ENCODE measurements at places on chromosomes 12 and 14.

GRCh38 chr12:8742501-8742900 is 44.7 kb downstream of the RIMKLB start:
- DNase-seq = no peak

- DNase-seq = no peak
Observed at GRCh38 chr14:91352728-91353692, 64.6 kb downstream of the CCDC88C start.

- no peak for DNase-seq
Observed at GRCh38 chr14:29645117-29645516, 282.5 kb downstream of the PRKD1 start.

GRCh38 chr14:99645545-99646505 is 896 bp downstream of the HHIPL1 start:
- DNase-seq = no peak

DNA sequence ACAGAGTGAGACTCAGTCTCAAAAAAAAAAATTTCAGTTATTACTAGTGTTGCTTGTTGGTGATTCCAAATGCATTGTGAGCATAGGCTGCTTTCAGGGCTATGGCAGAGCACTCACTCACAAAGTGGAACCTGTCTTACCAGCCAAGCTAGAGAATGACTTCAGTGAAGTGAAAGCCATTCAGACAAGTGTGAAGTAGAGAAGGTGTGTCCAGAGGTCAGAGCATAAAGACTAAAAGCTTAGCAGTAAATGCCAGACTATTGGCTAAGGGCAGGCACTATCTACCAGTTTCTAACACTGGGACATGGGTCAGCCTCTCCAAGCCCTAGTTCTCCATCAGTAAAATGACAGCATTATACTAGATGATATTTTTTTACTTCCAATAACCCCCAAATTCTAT is 12.7 kb downstream of the PPP1R36 start:
- DNase-seq = no peak

DNA sequence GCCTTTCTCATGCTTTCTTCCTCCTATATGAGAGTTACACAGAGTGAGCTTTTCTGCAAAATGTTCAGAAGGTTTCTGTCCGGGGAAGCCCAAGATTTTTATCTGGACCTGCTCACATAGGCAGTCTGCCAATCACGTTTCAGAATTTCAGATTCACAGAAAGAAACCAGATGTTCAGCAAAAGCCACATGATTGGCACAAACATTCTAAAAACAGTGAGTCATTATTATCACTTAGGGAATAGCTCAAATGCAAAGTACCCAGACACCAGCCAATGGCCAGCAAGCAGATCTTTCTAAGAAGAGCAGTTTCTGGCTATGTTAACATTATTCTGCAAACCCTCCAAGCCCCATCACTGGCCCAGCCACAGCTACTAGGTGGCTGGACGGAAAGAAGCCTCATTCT is 1558.5 kb upstream of the TMEM132C start:
- DNase-seq = no peak

- DNase-seq = no peak
Observed at GRCh38 chr12:128687851-128688250, 135.9 kb downstream of the SLC15A4 start.

GRCh38 chr12:107657133-107657532 is 28.5 kb upstream of the PWP1 start:
- no peak for DNase-seq

- no peak for DNase-seq
Observed at GRCh38 chr12:55132816-55133215, 6.6 kb downstream of the OR9K2 start.

DNA sequence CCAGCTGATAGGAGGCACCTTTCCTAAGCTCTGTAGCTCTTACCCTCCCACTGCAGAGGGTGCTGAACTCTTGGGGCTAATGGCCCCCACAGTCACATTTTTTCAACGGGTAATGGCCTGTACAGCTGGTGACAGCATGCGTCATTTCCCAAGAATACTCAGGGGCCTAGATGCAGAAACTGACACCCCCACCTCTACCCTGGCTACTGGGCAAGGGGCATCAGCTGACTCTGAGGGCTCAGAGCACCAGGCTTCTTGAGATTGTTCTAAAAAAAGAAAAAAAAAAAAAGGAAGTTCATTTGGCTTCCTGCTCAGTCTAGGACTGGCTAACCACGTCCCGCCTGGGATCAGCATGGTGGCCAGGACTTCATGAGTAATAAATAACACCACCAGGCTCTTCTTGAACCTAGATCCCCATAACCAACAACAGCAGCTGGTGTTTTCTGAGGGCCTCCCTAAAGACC is 35.2 kb downstream of the ZFP36L1 start:
- DNase-seq = no peak

GRCh38 chr12:4421590-4422031 is 24.0 kb downstream of the FGF6 start:
- peak; percentile 43 for DNase-seq

DNA sequence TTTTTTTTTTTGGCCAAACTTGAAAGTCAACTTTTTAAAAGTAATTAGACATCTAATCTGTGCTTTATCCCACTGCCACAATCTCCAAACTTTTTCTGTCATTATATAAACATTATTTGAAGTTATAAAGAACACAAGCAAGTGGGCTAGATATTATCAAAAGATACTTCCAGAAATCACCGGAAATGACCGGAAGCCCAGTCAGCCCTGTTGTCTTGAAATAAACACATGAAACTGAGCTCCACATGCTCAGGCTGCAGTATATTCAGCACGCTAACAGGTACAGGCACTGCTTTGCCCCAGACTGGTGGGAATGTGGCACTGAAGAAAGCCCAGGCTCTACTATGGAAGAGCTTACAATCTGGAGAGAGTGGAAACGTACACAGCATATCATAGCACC is 158.9 kb upstream of the PLEKHG7 start:
- DNase-seq = no peak

DNA sequence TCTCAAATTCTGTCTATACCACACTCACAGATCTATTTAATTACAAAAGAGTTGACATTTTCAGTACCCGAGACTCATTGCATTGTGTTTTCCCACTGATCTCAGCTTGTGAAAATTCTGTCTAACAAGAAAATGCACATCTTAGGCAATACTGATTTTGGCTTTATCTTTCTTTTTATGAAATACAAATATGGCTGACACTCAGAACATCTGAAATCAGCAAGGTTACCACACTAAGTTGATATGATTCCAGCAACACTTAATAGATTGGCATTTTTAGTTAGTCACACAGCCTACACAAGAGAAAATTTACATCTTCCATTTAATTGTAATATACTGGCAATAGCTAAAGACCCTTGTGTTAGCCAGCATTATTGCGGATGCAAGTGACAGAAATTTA is 40.3 kb downstream of the PEX5 start:
- DNase-seq = no peak

DNA sequence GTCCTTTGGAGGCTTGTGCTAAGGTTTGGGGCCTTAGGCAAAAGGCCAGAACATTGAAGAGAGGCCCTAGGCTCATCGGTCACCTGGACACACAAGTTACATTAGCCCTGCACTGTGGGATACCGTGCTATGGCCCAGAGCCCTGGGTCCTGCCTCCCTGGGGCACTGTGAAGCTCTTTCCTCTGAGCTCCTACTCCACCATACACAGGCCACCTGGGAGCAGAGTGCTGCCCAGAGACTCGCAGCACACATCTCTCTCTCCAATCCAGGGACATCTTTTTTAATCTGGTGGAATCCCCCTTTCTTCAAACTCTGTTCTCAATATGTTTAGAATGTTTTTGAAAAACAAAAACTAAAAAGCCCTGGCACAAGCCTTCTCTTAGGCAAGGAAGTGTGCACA is 314.2 kb upstream of the RGS6 start:
- DNase-seq = no peak

- no peak for DNase-seq
Observed at GRCh38 chr12:94593822-94594442, 56.4 kb downstream of the TMCC3 start.

- DNase-seq = no peak
Observed at GRCh38 chr14:76457841-76458240, 81.9 kb downstream of the ESRRB start.

- peak; percentile 43 for DNase-seq
Observed at GRCh38 chr12:49055978-49056754, 4.4 kb downstream of the KMT2D start.

DNA sequence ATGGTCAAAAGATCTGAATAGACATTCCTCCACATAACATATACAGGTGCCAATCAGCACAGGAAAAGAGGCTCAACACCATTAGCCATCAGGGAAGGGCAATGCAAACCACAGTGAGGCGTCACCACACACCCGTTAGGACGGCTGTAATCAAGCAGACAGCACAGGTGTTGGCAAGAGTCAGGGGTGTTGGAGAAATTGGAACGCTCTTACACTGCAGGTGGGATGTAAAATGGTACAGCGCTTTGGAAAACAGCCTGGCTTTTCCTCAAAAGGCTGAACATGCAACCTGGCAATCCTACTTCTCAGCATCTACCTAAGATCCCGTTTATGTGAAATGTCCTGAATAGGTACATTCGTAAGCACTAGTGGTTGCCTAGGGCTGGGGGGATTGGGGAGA is 21.5 kb upstream of the MMP17 start:
- no peak for DNase-seq

DNA sequence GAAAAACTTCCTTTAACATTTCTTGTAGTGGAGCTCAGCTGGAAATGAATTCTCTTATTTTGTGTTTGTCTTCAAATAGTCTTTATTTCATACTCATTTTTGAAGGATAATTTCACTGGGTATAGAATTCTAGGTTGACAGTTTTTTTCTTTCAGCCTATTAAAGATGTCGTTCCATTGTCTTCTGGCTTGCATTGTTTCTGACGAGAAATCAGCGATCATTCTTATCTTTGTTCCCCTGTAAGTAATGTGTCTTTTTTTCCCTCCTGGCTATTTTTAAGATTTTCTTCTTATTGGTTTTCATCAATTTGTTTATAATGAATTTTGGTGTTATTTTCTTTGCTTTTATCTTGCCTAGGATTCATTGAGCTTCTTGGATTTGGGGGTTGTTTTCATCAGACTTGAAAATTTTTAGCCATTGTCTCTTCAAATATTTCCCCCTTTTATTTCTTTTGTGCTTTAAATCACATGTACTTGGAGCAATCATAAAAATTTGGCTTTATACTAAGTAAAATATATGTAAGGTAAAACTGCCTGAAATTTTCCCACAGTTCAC is 89.4 kb downstream of the UNC79 start:
- DNase-seq = no peak

- no peak for DNase-seq
Observed at GRCh38 chr12:83528571-83528970, 841.9 kb downstream of the TMTC2 start.

DNA sequence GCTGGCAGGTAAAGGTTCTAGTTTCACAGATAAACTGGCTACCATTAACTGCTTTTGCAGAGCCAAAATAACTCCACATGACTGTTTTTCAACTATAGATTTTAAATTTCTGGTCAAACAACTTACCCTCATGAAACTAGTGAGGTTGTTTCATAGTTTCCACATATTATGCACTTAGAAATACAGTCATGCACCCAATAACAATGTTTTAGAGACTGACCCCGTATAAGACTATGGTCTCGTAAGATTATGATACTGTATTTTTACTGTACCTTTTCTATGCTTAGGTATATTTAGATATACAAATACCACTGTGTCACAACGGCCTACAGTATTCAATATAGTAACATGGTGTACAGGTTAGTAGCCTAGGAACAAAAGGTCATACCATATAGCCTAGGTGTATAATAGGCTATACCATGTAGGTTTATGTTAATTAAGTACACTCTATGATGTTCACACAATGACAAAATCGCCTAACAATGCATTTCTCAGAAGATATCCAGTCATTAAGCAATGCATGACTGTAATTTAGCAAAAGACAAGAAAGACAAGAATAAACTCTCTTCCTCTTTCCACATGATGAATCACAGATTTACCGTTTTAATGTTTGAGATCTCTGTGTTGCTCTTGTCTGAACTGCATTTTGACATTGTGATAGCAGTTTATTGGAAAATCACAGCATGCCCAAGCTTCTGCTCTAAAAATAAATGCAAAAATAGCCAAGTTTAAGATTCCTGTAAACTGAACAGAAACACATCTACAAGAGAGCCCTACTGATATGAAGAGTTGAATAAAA is 17.1 kb downstream of the DICER1 start:
- no peak for DNase-seq

- no peak for DNase-seq
Observed at GRCh38 chr12:96189781-96190180, 4.4 kb upstream of the ELK3 start.

DNA sequence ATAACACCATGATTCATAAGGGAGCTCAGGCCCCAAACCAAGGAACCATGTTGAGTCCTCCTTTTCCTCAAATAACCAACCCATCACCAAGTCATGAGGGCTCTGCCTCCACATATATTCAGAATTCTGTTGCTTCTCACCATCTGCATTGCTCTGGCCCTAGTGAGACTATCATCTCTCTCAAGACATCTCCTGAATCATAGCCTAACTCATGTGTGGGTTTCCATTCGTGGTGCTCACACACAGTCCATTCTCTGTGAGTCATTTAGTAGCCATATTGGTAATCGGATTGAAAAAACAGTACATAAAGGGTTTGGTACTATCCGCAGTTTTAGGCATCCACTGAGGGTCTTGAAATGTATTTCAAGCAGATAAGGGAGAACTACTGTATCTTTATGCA is 5.1 kb upstream of the SLC38A2 start:
- peak; percentile 29 for DNase-seq

DNA sequence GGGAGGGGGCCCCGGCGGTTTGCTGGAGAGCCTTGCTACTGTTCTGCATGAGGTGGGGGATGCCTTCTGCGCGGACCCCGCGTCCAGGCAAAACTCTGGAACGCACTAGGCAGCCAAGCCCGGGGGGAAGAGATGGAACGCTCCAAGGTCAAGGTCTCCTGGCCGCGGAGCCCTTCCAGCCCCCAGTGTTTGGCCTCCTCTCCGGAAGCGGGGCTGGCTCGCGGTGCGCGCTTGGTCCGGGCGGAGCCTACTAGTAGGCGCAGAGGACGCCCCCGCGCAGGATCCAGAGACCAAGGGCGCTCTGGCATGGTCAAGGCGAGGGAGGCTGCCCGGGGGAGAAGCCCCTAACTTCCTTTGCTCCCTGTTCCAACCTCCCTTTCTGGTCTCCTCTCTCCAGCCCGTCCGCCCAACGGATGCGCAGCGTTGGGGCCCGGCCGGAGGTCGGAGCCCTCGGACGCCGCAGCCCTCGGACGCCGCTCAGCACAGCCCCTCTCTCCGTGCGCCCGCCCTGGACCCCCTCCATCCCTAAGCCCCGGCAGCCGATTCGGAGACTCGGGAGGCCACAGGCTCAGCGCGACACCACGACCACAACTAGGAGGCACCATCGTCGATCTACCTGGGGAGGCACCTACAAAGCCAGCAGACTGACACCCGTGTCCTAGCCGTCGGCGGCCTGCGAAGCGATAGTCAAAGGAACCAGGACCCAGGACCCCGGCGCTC is 669 bp upstream of the KCNK13 start:
- peak; percentile 36 for DNase-seq

GRCh38 chr14:38749936-38750335 is 353.1 kb downstream of the SEC23A start:
- DNase-seq = no peak

DNA sequence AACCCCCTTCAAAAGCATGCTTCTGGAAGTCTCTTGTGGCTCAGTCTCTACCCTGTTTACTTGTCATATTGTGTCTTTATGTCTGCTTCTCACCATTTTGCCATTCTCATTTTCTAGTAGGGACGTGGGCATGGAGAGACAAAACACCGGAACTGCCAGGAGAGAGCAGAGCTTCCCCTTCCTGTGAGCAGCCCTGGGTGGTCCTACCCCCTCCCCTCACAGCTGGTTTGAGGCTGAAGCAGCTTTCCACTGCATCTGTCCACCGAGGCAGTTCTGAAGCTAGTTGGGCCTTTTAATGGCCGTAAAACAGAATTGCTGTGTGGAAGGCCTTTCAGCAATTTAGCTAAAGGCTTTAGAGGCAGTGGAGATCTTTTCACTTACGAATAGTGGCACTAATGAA is 77.0 kb downstream of the PELI2 start:
- no peak for DNase-seq

Data from activated naive CD4-positive, alpha-beta T cell treated with anti-CD3 and anti-CD28 coated beads, Interleukin-2, amount 50 U/mL, for 72 hours (primary cell).